ENCODE measurements at places on chromosomes 3 and 15.

- no peak for DNase-seq
Observed at GRCh38 chr15:75929799-75930565, 26.3 kb downstream of the FBXO22 start.

GRCh38 chr3:10619989-10620832 is 114.8 kb upstream of the ATP2B2 start:
- DNase-seq: no peak

DNA sequence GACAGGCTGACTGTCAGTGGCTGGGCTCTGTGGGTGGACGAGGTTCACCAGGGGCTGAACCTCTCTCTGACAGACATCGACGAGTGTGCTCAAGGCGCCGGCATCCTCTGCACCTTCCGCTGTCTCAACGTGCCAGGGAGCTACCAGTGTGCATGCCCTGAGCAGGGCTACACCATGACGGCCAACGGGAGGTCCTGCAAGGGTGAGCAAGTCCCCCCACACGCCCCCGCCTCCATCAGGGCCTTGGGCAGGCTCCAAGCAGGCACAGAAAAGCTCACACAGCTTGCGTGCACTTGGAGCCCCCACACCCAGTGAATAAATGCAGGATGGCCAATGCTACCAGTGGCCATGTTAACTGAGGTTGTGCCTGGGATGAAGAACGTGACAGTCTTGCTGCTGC is 82.3 kb downstream of the FBLN2 start:
- DNase-seq: no peak

DNA sequence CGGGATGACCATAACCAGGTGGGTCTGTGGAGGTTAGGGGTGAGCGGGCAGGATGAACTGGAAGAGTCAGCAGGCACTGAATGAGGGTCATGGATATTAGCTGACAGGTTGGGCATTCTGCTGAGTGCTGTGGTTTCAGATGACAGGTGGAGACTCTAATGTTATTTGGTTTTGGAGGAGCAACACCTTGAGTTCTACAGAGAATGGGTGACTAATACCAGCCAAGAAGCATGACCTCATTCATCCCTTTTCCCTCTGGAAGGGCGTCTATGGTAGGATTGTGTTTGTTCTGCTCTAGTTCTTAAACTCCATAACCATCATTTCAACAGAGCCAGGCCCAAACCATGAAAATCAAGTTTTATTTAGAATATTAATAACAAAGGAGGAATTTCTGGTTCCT is 550.7 kb upstream of the LMCD1 start:
- no peak for DNase-seq

- DNase-seq: no peak
Observed at GRCh38 chr15:62428851-62429598, 263.9 kb upstream of the C2CD4B start.

DNA sequence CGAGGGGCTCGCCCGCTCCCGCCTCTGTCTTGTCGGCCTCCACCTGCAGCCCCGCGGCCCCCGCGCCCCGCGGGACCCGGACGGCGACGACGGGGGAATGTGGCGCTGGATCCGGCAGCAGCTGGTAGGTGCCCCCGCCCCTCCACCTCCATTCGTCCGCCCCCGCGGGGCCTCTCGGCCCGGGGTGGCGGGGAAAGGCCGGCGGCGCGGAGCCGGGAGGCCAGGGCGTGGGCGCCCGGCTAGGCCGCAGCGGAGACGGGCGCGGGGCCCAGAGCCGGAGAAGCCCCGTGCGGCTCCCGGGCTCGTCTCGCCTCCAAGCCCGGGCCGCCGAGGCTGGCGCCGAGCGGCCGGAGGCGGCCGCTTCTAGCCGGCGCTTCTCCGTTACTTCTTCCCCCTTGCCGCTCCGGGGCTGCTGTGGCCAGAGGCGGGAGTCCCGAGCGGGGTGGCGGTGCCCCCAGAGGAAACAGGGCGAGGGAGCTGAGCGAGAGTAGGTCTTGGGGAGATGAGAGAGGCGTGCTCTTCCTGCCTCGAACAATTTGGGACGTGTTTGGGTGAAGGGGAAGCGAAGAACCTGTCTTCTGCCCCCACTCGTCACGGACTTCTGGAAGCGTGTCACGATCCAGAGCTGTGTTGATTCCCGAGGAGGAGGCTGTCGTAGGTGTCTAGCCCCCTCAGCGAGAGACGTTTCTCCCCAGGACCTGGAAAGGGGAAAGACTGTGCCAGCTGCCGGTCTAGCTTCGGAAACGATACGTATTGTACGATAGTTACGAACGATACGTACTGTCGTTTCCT is 555 bp downstream of the ATP11B start:
- no peak for DNase-seq

GRCh38 chr15:28918141-28918983 is 32.6 kb downstream of the APBA2 start:
- no peak for DNase-seq

GRCh38 chr15:75785771-75786574 is 57.3 kb upstream of the UBE2Q2 start:
- no peak for DNase-seq

DNA sequence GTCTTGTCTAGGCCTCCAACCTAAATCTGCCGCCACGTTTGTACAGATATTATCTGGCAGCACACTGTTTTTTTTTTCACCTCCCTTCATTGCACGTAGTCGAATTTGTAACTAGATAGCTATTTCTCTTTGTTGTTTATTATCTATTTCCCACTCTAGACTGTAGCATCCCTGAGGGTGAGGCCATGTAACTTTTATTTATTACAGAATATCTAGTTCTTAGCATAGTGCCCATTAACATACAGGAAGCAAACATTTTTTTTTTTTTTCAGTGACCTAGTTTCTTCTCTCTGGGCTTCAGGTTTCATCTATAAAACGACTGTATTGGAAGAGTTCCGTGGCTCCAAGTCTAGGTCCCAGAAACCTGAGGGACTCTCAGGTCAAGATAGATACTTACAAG is 354.3 kb downstream of the FGF12 start:
- no peak for DNase-seq

DNA sequence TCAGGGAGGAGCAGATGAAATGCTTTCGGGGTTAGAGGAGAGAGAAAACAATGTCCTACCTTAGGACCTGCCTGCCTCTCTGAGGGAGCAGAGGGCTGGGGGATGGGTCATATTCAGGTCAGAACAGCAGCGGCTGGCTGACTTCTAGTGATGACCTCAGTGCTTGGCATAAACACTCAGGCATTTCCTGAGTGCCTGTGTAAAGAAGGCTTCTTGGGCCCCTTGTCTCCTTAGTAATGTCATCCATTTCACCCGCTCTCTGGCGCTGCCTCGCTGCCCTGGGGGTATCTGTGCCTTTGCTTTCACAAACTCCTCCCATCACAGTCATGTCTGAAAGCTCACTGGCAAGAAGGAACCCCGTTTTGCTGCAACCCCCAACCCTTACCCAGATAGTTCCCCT is 82.9 kb upstream of the GSK3B start:
- DNase-seq: no peak

- DNase-seq: no peak
Observed at GRCh38 chr3:100740207-100740606, 30.9 kb downstream of the TFG start.

GRCh38 chr3:79167651-79168416 is 600.0 kb downstream of the ROBO1 start:
- no peak for DNase-seq

GRCh38 chr15:68224546-68225250 is 4.8 kb downstream of the CLN6 start:
- no peak for DNase-seq

Data from D721Med (cell line).